ENCODE measurements at places on chromosomes 5 and 9. TPM values are rescaled to one million over a fixed set of nuclear protein-coding genes. Genes with fewer than 3 reads are reported as not detected.

The SPATA6L gene
- polyA plus RNA-seq, result 0.50 TPM

DNA sequence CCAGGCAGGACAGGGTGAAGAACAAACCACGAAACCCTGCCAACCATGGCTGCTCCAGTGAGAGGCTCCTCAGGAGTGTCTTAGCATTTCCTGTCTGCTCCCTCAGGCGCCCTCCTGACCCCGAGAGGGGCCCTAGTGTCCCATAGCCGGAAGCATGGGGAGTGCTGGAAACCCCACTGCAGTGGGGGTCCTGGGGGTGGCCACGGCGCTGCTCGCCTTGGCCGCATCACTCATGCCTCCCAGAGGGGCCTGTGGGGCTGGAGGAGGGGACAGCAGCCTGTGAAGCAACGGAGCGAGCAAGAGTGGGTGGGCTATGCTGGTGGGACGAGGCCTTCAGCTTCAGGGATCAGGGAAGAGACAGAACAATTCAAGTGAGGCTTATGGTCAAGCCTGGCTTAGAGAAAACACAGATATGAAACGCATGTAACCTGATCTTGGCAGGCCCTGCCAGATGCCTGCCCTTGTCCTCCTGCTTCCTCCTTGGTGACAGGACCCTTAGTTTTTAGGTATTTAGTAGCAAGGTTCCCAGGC, 219.1 kb downstream of the FANCC start:
- DNase-seq, result no peak

DNA sequence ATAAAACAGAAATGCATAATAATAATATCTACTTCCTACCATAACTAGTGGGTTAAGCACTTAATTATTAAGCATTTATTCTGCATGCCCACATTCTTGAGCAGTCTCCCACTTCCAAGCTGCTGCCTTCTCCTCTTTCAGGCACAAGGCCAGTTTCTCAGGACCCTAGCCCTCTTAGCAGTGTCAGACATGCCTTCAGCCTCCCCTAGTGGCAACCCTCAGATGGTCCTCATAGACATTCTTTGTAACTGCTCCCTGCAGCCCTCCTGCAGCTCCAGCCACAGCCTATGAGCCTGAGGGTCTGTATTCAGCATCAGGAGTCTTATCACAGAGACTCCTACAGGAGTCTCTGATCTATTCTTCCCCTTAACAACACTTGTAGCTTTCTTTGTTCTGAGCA, 3.9 kb downstream of the IL9 start:
- DNase-seq, result no peak

DNA sequence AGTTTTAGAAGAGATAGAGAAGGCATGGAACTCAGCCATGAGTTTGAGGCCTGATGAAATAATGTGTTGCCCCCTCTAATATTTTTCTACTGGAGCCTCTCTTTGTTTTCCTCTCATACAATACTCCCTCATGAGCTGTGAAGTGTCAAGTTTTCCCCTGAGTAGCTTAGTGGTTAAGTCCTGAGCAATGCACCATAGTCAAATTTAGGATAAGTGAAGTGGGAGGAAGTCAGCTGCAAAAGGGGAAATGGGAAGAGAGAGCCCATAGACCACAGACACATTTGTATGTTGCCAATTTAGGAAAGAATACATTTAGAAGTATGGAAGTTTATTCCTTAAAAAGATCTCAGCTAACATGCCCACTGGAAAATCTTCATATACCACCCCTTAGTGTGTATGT, 171.5 kb upstream of the NREP start:
- no peak for DNase-seq

GRCh38 chr9:85024374-85024773, 354.8 kb downstream of the NTRK2 start:
- peak; percentile 76 for DNase-seq

- no peak for DNase-seq
These were observed 14.4 kb downstream of the ELOVL7 start for GRCh38 chr5:60829490-60830266.

- no peak for DNase-seq
These were observed 129.1 kb upstream of the PIK3R1 start for GRCh38 chr5:68086439-68086838.

DNA sequence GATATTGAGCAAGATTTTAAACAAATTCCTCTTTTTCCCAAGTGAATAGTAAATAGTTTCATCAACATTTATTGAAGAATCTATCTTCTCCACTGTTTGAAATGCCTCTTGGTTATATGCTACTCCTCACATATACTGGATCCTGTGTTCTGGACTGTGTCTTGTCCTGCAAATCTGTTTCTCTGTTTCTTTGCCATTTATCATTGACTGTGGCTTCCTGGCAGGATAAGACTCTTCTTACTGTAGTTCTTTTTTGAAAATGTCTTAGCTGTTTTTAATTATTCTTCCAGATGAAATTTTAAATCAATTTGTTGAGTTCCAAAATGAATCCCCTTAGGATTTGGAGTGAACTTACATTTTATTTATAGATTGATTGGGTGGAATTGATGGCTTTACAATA, 27.8 kb downstream of the RALGPS1 start:
- DNase-seq, result no peak

- peak; percentile 52 for DNase-seq
These were observed 134.5 kb downstream of the FRMD3 start for GRCh38 chr9:83403527-83404238.

GRCh38 chr9:98222885-98223691, 30.7 kb upstream of the CORO2A start:
- peak; percentile 98 for DNase-seq

DNA sequence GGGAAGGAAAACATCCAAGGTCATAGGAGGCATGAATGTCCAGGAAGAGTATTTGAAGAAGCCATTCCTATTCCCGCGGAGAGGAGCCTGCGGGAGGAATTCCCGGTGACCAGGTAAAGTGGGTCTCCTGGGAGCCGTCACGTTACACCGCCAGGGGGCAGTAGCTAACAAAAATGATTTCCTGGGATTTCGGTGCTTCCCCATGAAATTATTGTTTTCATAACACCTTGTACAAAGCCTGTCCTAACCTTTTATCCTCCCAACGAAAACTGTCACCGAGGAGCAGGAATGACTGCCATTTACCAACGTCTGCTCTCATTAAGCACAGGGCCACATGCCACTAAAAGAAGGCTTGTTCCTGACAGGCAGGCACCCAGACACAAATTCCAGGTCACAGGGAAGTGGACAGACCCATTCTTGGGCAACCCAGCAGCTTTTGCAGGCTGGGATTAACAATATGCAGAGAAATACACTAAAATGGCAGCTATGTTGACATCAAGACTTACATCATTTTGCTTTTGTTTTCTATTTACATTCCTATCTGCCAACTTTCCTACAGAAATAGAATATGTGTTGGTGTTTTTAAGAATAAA, 41.2 kb upstream of the CTSL start:
- no peak for DNase-seq

GRCh38 chr5:32709750-32710549, 1.2 kb upstream of the NPR3 start:
- DNase-seq, result peak; percentile 91

DNA sequence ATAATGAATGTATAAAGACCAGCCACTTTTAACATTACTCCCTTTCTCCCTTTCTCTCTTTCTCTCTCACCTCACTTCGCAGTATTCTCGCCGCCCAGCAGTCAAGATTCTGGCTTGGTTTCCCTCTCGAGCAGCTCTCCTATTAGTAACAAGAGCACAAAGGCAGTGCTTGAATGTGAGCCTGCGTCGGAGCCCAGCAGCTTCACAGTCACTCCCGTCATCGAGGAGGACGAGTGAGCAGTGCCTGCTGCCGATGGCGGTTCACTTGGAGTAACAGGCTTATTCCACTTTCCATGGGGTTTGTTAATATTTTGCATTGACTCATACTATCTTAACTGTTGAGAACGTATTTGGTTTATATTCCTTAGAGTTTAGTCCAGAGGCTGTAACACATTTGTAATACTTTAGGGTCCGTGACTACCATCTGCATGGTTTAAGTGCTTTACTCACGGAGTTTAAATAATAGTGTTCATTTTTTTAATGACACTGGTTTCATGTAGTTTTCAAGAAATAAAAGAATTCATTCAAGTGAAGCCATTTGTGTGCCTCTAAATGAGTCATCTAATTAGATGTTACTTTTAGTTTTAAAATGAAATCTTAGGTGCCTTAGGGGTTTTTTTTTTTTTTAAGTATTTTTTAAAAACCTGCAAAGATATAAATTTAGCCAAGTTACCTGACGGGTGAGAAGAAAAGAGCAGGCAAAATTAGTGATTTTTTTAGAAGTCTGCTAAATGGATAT, 8.4 kb upstream of the DMRT3 start:
- DNase-seq, result no peak

The CDH10 gene
- polyA plus RNA-seq, result 1.3 TPM

DNA sequence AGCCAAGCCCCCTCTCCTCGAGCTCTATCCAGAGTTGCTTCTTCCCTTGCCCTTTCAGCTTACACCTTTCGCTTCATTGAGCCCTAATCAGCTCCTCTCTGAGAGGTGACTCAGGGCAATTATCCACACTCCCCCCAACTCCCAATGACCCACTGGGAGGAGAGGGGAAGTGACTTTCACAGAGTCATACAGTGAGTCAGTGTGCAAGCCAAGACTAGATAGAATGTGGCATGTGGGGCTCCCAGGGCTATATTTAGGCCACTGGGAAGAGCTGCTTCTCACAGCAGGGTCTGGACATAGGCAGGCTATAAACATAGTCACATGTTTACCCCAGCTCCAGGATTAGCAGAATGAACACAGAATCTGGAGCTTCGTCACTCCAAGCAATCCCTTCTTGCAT, 57.4 kb downstream of the NRG2 start:
- no peak for DNase-seq

The TOMM5 gene
- polyA plus RNA-seq, result 71.5 TPM

The FOXD4L4 gene
- 0.26 TPM for polyA plus RNA-seq

GRCh38 chr9:111051400-111051799, 13.1 kb upstream of the LPAR1 start:
- no peak for DNase-seq

The ABO gene
- polyA plus RNA-seq, result 1.9 TPM

DNA sequence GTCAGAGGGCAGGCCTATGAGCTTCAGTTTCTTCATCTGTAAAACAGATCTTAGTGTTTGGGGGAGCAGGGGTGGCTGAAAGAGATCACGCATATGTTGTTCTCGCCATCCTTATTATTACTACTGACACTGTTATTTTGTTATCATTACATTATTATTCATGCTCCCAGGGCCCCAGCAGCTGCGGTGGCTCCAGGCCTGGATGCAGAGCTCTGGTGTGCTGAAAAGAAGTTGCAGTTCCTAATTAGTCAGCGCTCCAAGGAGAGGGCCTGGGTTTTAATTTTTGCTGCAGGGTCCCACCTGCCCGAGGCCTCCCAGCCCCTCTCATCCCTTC, 19.5 kb downstream of the CXXC5 start:
- no peak for DNase-seq

The NUTM2F gene
- 0.07 TPM for polyA plus RNA-seq

- DNase-seq, result no peak
These were observed 151.9 kb downstream of the ELAVL2 start for GRCh38 chr9:23674016-23674585.

The TTF1 gene
- 9.7 TPM for polyA plus RNA-seq

The STPG3 gene
- polyA plus RNA-seq, result not detected
